ENCODE measurements at places on chromosomes 7 and 10. TPM values are rescaled to one million over a fixed set of nuclear protein-coding genes. Genes with fewer than 3 reads are reported as not detected.
A peak's percentile ranks its signal among the peaks of the same experiment; 100 is the strongest.

DNA sequence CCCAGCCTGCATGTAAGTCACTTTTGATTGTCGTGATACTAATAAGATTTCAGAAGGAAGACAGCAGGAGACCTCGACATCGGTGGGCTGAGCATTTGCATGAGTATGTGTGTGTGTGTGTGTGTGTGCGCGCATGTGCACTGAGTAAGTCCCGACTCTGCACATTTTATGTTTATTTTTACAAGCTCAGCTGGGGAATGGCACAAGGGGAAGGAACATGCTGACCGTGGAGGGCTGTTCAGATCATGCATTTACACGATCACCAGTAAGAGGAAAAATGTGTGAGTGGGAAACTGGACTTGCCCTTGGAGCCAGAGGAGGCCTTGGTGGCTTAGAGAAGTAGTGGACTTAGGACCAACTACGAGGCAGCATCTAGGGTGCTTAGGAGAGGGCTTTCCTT lies 41.3 kb downstream of the IL2RA start:
- H3K36me3 ChIP-seq: no peaks in the 10 kb centered on the region
- no peak for DNase-seq
- H3K27me3 ChIP-seq: no peaks in the 10 kb centered on the region
- H3K4me3 ChIP-seq: no peak overlapping the region

- no peak for DNase-seq
- H3K27me3 ChIP-seq: no peaks in the 10 kb centered on the region
- H3K4me1 ChIP-seq: peaks cover 9% of the 10 kb centered on the region
- H3K27ac ChIP-seq: no peak overlapping the region
- no peaks in the 10 kb centered on the region for H3K36me3 ChIP-seq
These were observed 34.5 kb downstream of the MTPN start for GRCh38 chr7:135942614-135943013.

- DNase-seq: no peak
- H3K4me1 ChIP-seq: no peaks in the 10 kb centered on the region
These were observed 84.7 kb downstream of the SNX10 start for GRCh38 chr7:26376175-26376917.

DNA sequence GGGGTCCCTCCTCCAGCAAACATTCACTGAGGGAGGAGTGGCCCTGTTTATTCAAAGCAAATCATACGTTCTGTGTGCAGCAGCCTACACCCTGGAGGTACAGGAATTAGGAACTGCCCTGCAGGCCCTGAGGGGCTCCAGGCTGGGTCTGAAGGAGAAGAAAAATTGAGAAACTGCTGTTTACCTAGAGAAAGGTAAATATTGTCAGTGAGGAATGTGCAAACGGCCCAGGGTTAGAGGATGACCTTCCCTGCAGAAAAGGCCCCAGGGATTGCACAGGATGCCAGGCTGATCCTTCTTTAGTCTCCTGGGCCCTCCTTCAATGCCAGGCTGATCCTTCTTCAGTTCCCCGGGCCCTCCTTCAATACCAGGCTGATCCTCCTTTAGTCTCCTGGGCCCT lies 5.7 kb downstream of the CALML5 start:
- no peak overlapping the region for H3K27ac ChIP-seq
- no peak for DNase-seq
- H3K4me3 ChIP-seq: no peak overlapping the region
- H3K4me1 ChIP-seq: no peaks in the 10 kb centered on the region
- no peaks in the 10 kb centered on the region for H3K27me3 ChIP-seq

The ADAM12 gene
- 0.27 TPM for total RNA-seq

DNA sequence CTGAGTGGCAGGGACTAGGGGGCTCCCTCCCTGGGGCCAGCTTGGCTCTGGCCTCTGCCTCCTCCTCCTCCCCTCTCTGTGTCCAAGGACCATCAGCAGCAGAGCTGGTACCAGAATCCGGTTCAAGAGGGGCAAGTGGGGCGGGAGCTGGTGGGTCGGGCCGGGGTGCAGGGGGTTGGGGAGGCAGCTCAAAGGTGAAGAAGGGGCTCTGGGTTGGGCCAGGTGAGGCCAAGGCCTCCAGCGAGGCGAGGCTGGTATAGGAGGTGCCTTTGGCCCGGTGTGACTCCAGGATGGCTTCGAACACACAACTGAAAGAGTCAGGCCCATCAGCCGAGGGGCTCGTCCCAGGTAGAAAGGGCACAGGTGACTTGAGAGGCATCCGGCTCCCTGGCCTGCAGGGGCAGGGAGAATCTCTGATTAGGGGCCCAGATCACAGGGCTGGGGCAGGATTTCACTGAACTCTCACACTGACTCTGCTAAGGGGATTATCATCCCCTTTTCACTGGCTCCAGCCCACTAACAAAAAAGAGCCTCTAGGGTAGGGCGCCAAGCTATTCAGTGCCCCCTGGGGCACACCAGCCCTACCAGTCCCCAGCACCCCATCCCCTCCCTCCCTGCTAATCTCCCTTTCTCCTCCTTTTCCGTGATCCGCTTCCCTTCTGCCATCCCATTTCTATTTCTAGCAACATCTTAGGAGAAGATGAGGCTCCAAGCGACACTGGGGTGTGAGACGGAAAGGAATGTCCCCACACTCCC lies 4.6 kb downstream of the PSD start:
- no peak overlapping the region for H3K27ac ChIP-seq
- H3K36me3 ChIP-seq: no peaks in the 10 kb centered on the region
- peaks cover 15% of the 10 kb centered on the region for H3K27me3 ChIP-seq
- H3K4me1 ChIP-seq: peaks cover 6% of the 10 kb centered on the region
- H3K4me3 ChIP-seq: no peak overlapping the region

DNA sequence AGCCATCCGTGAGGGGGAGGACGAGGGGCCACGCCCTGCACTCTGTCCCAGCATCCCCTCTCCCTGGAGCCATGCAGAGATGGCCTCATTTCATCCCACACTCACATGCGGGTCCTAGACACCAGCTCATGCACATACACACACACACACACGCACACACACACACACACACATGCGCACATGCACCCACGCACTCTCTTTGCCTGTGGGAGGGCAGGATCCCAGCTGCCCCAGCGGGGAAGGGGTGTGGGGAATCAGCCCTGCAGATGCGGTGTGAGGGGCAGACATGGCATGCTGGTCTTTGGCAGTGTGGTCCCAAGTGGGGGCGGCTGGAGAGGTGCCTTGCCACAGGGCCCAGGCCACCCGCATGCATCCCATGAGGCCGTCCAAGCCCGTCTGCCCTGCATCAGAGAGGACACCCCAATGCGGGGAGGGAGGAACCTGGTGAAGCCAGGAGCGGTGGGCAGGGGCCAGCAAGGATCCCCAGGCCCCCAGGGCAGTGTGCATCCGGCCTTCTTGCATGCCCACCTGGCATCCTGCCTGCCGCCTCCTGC lies 68.1 kb downstream of the LHPP start:
- H3K4me1 ChIP-seq: no peaks in the 10 kb centered on the region
- DNase-seq: no peak
- no peaks in the 10 kb centered on the region for H3K27me3 ChIP-seq
- no peaks in the 10 kb centered on the region for H3K36me3 ChIP-seq

The DMBT1 gene
- total RNA-seq: 0.14 TPM

GRCh38 chr7:91942312-91942711 lies 1.6 kb downstream of the AKAP9 start:
- H3K4me1 ChIP-seq: peaks cover 46% of the 10 kb centered on the region
- no peaks in the 10 kb centered on the region for H3K36me3 ChIP-seq
- no peaks in the 10 kb centered on the region for H3K27me3 ChIP-seq
- peak overlapping the region; percentile 82 for H3K4me3 ChIP-seq

GRCh38 chr10:80173466-80173865 lies 31.9 kb downstream of the ANXA11 start:
- peaks cover 11% of the 10 kb centered on the region for H3K36me3 ChIP-seq
- H3K4me3 ChIP-seq: no peak overlapping the region
- peaks cover 6% of the 10 kb centered on the region for H3K4me1 ChIP-seq
- H3K27me3 ChIP-seq: no peaks in the 10 kb centered on the region
- DNase-seq: no peak

The EPO gene
- total RNA-seq: not detected

The SPDYE2B gene
- total RNA-seq: not detected

The IGFBP3 gene
- total RNA-seq: 1,323 TPM

GRCh38 chr10:52318822-52319464 lies 4.9 kb downstream of the DKK1 start:
- peaks cover 7% of the 10 kb centered on the region for H3K4me1 ChIP-seq
- no peaks in the 10 kb centered on the region for H3K27me3 ChIP-seq
- H3K4me3 ChIP-seq: no peak overlapping the region
- H3K27ac ChIP-seq: no peak overlapping the region
- no peaks in the 10 kb centered on the region for H3K36me3 ChIP-seq

- no peak overlapping the region for H3K27ac ChIP-seq
- H3K27me3 ChIP-seq: no peaks in the 10 kb centered on the region
- H3K4me1 ChIP-seq: no peaks in the 10 kb centered on the region
- no peak overlapping the region for H3K4me3 ChIP-seq
These were observed 57.0 kb upstream of the GLCCI1 start for GRCh38 chr7:7911369-7912123.

The FGFR2 gene
- 16.2 TPM for total RNA-seq

The FAM25A gene
- total RNA-seq: not detected

- H3K27ac ChIP-seq: no peak overlapping the region
- no peaks in the 10 kb centered on the region for H3K4me1 ChIP-seq
- no peak for DNase-seq
- H3K36me3 ChIP-seq: no peaks in the 10 kb centered on the region
These were observed 3.3 kb upstream of the ABLIM1 start for GRCh38 chr10:114661212-114661880.

DNA sequence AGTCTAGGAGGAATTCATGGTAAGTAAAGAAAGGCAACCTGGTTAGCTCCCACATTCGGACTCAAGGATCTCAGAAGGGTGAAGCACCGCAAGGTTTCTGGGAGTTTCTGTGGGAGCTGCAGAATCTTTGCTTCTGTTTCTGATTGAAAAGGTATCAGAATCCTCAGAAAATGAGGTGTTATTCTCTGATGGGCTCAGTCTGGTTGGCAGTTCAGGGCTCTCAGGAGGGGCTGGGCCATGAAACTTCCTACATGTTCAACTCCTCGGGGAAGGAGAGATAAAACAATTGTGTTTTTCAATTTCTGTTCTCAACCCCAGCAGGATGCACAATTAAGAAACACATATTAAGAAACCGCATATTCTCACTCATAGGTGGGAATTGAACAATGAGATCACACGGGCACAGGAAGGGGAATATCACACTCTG lies 9.1 kb downstream of the OR2A7 start:
- DNase-seq: no peak
- no peak overlapping the region for H3K4me3 ChIP-seq
- no peak overlapping the region for H3K27ac ChIP-seq

DNA sequence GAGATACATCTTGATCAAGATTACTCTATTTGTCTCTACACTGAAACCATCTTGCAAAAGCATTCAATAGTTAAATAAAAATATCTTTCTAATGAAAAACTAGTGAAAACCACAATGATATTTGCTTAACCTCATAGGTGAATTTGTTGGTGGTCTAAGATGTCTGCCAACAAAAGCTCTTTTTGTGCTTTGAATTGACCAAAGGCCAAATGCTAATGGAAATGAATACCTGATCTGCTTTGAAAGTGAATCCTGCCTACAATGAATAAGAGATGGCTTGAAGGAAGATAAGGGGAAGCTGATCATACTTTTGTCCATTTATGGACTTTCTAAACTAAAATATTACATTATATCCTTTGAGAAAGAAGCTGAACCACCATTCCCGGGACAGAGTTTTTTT lies 228.9 kb upstream of the ETV1 start:
- no peak for DNase-seq
- no peaks in the 10 kb centered on the region for H3K36me3 ChIP-seq
- no peak overlapping the region for H3K27ac ChIP-seq
- no peak overlapping the region for H3K4me3 ChIP-seq
- H3K27me3 ChIP-seq: no peaks in the 10 kb centered on the region

The ANKRD30A gene
- total RNA-seq: not detected

GRCh38 chr10:87715552-87716347 lies 56.1 kb downstream of the PAPSS2 start:
- no peak overlapping the region for H3K4me3 ChIP-seq
- no peak for DNase-seq
- peaks cover 3% of the 10 kb centered on the region for H3K4me1 ChIP-seq
- no peaks in the 10 kb centered on the region for H3K27me3 ChIP-seq
- H3K36me3 ChIP-seq: peaks cover 3% of the 10 kb centered on the region

DNA sequence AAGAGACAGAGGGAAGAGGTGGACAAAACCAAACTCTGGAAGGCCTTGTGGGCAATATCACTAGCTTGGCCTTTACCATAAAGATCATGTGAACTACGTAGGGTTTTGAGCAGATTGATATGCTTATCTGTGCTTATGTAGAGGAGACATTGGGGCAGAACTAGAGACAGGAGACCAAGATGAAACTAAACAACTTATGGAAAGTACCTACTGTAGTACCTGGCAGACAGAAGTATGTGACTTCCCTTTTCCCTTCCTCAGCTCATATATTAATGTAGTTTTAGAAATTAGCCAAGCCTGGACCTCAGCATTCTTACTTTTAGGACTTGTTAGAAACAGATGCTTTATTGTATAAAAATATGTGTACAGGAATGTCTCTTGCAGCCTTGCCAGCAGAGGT lies 14.0 kb upstream of the IL6 start:
- no peak overlapping the region for H3K4me3 ChIP-seq
- DNase-seq: no peak
- H3K27ac ChIP-seq: no peak overlapping the region

GRCh38 chr7:77855371-77856083 lies 57.0 kb downstream of the PHTF2 start:
- H3K4me3 ChIP-seq: no peak overlapping the region
- no peaks in the 10 kb centered on the region for H3K27me3 ChIP-seq

DNA sequence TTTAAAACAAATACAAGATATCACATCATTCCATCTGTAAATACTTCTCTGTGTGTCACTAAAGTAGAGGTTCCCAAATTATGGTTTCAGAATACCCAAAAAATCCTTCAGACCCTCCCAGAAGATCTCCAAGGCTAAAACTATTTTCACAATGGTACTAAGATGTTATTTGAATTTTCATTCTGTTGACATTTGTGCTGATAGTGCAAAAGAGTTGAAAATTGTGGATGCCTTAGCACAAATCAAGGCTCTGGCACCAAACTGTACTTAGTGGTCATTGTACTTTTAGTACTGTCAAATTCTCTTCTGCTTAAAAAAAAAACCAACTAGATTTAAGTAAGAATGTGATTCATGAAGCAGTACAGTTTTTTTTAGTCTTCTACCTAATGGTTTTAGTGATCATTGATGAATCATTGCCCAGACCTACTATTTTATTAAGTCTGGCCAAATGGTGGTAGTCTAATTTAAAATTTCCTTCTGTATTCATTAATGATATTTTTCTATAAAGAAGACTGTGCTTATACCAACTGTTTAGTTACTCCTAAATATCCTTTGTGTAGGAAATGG lies 50.5 kb downstream of the TPST1 start:
- H3K4me3 ChIP-seq: no peak overlapping the region
- no peak for DNase-seq
- H3K36me3 ChIP-seq: no peaks in the 10 kb centered on the region
- H3K4me1 ChIP-seq: peaks cover 32% of the 10 kb centered on the region
- H3K27me3 ChIP-seq: no peaks in the 10 kb centered on the region

The CRHR2 gene
- not detected for total RNA-seq

The PILRA gene
- 5.0 TPM for total RNA-seq

GRCh38 chr7:31917256-31917655 lies 153.0 kb downstream of the PDE1C start:
- H3K36me3 ChIP-seq: no peaks in the 10 kb centered on the region
- no peaks in the 10 kb centered on the region for H3K27me3 ChIP-seq
- no peak for DNase-seq
- no peak overlapping the region for H3K27ac ChIP-seq
- H3K4me3 ChIP-seq: no peak overlapping the region
